ENCODE measurements at places on chromosomes 13 and 19.

GRCh38 chr13:21229241-21230024 is 53.0 kb downstream of the MRPL57 start:
- no peak for DNase-seq

- DNase-seq, result no peak
Observed at GRCh38 chr19:44848036-44848811, 2.1 kb downstream of the NECTIN2 start.

GRCh38 chr19:30883071-30883470 is 466.2 kb downstream of the TSHZ3 start:
- no peak for DNase-seq

DNA sequence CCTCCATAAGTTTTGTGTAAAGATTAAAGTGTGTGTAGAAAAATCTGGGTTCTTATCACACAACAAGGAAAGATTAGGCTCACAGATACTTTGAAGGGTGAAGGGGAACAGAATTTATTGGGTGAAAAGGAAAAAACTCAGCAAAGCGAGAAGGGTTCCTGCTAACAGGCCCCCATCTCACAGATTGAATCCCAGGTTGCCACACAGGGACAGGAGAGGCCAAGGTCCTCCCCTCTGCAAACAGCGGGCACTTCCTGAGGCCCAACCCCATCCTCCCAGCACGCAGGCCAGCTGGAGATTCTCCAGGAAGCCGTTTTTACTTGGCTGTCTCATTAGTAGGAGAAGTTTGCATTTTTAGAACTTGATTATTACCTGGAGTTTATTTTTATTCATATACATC is 15.2 kb upstream of the ERCC5 start:
- DNase-seq, result no peak

All from NCI-H1436 treated with DMSO at 0.1 percent for 48 hours (cell line).